ENCODE measurements at places on chromosomes 7 and 10. TPM values are rescaled to one million over a fixed set of nuclear protein-coding genes. Genes with fewer than 3 reads are reported as not detected.

- DNase-seq: no peak
Measured at GRCh38 chr10:97532935-97533671, 34.4 kb downstream of the UBTD1 start.

VAX1 gene
- total RNA-seq: not detected

DNA sequence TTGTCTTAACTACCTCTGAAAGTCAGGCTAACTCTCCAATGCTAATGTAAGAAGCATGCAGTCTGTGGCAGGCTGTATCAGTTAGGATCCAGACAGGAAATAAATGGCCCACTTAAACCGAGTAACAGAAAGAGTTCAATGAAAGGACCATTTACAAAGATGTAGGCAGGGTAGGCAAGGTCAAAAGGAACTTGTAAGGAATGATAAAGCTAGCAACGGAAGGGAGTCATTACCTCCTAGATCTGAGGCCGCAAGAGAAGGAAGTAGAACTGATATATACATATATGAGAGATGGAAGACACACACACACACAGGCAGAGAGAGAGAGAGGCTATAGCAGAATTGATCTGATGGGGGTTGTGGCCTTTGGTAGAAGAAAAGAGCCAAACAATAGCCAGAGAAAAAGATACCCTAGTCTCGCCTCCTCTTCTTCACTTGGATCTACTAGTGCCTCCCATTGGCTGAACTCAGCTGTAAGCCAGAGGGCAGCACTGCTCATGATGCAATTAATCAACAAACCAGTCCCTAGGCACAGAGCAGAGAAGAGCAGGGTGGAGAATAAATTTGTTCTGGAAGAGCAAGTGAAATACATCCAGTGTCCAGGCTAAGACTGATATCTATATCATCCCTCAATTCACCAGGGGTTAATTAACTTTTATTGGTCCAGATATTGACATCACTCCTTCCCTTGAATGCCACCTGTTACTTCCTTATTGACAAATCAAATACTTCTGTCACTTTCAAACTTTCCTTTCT lies 91.2 kb downstream of the LSMEM1 start:
- DNase-seq: no peak

ACBD5 gene
- 23.2 TPM for total RNA-seq

NUDT13 gene
- total RNA-seq: 2.4 TPM

ZP3 gene
- total RNA-seq: 2.6 TPM

DNA sequence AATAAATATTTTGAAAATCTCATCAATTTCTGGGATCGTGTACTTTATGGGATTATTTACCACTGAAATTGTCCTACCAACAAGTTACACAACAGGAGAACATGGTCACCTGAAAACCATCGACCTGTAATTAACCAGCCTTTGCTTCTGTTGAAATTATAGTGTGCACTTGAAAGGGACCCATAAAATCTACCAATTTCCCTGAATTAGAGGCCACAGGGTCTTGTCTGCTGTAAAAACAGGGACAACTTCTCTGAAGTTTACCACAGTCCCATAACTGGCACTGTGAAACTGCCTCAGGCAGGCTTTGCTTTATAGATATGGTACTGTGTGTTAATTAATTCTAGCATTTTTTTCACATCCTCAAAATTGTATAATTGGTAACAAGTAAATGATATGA lies 37.7 kb downstream of the RAB19 start:
- DNase-seq: no peak

DNA sequence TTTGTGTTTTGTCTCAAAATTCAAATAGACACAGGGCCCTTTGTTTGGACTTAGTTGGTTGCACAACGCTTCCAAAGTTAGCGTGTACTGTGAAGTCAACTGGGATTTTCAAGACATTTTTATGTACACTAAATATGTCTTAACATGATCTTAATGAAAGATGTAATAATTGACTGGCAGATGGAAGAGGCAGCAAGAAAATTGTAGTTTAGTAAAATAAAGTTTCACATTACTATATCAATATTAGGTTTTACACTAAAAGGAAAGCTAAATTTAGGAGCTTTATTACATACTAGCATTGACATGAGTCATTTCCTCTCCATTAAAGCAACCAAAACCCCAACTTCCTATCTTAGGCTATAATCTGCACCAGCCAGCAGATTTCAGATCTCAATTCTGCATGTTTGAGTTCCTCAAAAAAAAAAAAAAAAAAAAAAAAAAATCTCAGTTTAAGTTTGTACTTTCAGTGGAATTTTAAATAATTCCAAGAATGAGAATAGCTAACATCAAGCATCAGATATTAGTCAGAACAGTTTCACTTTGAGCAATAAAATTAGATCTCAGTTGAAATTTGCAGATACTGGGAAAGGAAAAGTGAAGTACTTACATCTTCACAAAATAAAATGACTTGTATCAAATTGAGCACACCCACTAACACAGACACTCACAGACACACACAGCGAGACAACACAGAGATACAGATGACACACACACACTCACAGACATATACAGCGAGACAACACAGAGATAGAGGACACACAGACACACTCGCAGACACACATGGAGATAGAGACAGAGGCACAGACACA lies 346.6 kb upstream of the KLF6 start:
- no peak for DNase-seq
